ENCODE measurements at places on chromosomes 5 and 9.
A peak's percentile ranks its signal among the peaks of the same experiment; 100 is the strongest.

DNA sequence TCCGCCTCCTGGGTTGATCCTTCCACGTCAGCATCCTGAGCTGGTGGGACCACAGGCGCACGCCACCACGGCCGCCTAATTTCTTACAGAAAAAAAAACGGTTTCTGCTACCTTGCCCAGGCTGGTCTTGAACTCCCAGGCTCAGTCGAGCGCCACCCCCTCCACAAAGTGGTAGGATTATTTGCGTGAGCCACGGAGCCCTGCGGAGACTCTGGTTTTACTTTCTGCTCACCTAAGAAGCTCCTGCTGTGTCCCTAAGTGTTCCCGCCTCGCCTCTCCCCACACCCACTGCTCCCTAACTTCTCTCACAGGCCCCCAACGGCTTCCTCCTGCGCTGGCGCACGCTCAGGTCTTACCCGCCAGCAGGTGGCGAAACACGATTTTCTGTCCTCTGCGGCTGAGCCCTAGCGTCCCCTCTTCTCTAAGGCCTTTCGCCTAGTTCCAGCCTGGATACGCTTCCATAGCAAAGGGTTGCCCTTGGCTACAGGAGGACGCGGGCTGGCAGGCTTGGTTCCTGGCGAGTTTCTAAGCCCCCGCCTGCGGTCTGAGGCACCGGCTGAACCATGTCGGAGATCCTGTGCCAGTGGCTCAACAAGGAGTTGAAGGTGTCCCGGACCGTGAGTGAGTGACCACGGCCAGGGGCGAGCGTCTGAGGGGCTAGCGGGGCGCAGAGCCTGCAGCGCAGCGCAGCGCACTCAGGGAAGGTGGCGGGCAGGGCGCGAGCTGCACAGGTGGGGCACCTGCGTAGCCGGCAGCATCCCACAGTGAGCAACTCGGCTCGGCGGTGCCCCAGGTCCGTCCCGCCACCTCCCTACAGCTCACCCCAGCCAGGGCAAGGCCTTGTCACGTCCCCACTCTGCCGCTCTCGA is at the start of gene SPEF2:
TSS of gene SPEF2 (plus strand) at position 429 of the 869 bp plus-strand sequence. CDS start at position 564, 135 bp downstream.
- DNase-seq, result peak; percentile 75

- no peak for DNase-seq
These were observed 97.0 kb downstream of the MACIR start for GRCh38 chr5:103355579-103355978.

- no peak for DNase-seq
These were observed 93.9 kb downstream of the SNX18 start for GRCh38 chr5:54611290-54611951.

GRCh38 chr9:39587844-39588499 is 232.5 kb downstream of the SPATA31A1 start:
- no peak for DNase-seq

DNA sequence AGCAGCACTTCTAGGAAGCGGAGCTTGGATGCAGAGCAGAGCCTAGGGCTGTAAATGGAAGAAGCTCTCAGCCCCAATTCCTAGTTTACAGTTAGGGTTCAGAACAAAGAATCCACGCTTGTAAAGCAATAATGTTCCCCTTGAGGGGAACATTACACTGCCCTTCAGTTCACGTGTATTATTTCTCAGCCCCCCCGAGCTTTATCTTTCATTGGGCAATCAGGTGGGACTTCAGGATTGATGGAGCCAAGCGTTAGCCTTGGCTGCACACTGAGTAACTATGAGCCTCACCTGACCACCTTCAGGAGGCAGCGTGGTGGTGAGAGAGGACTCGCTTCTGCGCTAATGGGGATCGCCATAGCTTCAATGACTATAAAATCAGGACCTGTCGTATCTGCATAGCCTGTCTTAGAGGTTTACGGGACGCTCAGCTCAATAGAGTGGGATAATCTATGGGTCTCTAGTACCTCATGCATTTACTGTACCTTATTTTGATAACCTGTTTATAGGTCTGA is 157.0 kb upstream of the RASEF start:
- no peak for DNase-seq

DNA sequence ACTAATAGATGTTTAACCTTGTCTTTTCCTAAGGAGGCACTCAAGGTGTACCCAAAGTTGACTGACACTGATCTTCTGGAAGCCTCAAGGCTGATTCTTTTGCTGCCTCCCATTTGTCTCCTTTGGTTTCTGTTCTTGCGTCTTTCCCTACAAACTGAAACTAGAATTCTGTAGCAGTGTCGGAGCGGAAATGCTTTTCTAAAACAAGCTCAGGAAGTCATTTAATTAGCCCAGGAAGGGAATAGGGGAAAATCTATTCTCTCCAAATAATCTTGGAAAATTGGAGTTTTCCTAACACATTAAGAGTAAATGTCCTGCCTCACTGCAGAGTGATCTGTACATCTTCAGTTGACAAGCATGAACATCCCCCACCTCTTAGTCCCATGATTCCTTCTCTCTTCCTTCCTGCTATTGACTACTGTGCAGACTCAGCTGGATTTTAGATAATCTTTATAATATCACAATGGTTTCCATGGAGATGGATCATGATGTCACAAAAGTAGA is 182.7 kb downstream of the NR3C1 start:
- DNase-seq, result no peak

- no peak for DNase-seq
These were observed 14.9 kb downstream of the PFDN1 start for GRCh38 chr5:140287801-140288521.

- DNase-seq, result no peak
These were observed 4.7 kb downstream of the GADD45G start for GRCh38 chr9:89609426-89610006.

- DNase-seq, result no peak
These were observed 53.9 kb downstream of the PRDM6 start for GRCh38 chr5:123142957-123143356.

- DNase-seq, result no peak
These were observed 115.9 kb upstream of the MINAR2 start for GRCh38 chr5:129631961-129632360.

DNA sequence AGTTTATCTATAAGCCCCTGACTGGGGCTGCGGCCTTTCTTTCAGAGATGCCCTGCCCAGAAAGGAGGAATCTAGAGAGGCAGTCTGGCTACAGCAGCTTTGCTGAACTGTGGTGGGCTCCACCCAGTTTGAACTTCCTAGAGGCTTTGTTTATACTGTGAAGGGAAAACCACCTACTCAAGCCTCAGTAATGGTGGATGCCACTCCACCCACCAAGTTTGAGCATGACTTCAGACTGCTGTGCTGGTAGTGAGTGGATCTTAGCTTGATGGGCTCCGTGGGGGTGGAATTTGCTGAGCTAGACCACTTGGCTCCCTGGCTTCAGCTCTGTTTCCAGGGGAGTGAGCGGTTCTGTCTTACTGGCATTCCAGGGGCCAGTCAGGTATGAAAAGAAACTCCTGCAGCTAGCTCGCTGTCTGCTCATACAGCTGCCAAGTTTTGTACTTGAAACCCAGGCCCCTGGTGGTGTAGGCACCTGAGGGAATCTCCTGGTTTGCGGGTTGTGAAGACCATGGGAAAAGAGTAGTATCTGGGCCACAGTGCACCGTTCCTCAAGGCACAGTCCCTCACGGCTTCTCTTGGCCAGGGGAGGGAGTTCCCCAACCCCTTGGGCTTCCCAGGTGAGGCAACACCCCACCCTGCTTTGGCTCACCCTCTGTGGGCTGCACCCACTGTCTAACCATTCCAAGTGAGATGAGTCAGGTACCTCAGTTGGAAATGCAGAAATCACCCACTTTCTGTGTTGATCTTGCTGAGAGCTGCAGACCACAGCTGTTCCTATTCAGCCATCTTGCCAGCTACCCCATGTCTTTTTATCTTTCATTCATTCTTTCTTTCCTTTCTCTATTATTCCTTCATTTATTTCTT is 211.8 kb upstream of the C9orf72 start:
- no peak for DNase-seq

DNA sequence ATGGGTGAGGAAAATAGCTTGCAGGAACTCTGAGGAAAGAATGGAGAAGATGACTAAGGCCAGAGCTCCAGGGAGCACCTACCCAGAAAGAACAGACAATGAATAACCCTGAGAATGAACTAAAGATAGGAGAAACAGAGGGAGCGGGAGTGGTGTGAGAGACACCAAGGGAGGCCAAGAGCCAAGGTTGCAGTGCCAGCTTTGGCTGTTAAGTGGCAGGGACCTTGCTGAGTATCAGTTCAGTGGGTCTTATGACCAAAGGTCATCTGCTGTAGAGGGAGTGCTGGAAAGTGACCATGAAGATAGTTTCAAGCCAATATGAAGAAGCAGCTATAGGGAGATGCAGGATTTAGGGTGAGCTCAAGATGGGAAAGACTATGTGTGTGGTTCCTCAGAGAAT is 16.7 kb downstream of the P4HA2 start:
- no peak for DNase-seq

DNA sequence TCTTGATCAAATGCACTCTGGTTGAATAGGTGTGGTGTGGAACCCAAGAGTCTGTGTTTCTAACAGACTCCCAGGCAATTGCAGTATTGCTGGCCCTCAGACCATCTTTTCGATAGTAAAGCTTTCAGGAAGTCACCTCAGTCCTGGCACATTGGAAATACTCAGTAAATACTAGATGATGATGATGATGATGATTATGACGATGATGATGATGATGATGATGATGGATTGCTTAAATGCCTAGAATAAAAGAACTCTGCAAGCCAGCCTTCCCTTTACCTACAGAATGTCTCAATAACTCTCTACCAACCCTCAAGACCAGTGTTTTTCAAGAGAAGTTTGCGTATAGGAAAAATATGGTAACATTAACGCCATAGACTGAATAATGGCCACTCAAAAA is 268.0 kb downstream of the DNAH5 start:
- DNase-seq, result no peak

- DNase-seq, result no peak
These were observed 1408.3 kb downstream of the EFNA5 start for GRCh38 chr5:106262395-106262794.

DNA sequence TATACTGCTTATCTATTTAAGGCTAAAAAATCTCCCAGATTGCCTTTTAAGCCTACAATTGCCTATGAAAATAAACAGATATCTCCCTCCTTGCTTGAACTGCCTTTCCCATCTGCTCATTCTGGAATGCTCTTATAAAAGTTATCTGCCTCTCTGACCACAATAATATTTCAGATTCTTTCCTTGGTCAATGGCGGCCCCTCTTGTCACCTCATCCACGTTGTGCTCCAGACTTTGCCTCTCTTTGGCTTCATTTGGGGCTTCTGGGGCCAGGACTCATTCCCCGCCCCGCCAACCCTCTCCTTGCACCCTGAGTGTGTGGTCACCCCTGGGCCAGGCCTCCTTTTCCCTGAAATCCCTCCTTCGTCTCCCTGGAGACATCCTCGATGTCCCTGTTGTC is 110.0 kb upstream of the RPS23 start:
- no peak for DNase-seq

- no peak for DNase-seq
These were observed 9.4 kb downstream of the C9orf72 start for GRCh38 chr9:27563738-27564430.

Data from retinal pigment epithelial cell (primary cell).